Nephron progenitor cell (in vitro differentiated cells): ENCODE measurements at places on chromosomes 7 and 10.

DNA sequence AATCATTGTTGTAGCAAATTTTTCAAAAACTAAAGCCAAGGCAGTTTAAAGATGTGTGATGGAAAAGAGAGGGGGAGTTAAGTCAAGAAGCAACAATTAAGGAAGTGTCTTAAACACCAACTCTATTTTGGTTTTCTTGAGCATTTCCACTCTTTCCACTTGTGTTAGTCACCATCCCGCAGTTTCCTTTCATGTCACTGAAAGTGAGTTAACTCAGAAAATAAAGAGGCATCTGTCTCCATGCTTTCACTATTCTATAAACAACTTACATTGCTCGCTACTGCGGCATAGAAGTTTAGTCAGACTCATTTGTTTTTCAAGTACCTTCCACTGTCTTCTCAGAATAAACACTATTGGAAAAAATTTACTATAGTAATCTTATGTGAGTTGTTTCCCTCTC is 284.9 kb upstream of the SEMA3D start:
- H3K27ac ChIP-seq, result no peak overlapping the region
- no peak overlapping the region for H3K4me3 ChIP-seq
- no peaks in the 10 kb centered on the region for H3K36me3 ChIP-seq
- H3K4me1 ChIP-seq, result no peaks in the 10 kb centered on the region
- no peak for DNase-seq

DNA sequence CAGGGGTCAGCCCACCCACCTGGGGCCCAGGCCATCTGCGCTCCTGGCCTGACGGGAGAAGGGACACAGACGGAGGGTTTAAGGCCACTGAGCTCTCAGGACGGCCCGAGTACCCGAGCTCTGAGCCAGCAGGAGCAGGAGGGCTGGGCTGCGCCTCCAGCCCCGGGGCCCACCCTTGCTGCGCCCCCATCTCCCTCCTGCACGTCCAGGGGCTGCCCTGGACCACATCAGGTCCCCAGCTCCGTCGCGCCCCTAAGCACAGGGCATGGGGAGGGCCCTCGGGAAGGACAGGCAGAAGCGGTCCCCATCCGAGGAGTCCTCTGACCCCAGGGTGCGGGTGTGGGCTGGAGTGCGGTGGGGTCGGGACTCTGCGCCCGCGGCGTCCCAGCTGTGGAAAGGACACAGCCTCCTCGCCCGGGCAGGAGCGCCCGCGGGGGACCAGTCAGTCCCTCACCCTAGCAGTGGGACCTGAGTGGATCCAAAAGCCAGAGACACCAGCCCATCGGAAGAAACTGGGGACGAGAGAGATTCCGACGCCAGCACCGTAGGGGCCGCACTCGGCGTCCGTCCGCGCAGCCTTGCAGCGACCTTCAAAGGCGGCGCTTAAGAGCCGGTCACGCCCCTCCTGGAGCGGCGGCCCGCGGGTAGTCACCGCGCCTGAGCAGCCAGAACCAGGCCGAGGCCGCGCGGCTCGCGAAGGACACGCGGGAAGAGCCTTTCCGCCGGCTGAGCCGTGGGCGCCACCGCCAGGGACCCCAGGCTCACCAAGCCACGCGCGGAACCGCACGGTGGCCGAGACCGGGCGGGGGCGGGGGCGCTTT is 15.9 kb downstream of the CAMK2B start:
- H3K4me3 ChIP-seq, result no peak overlapping the region
- H3K27me3 ChIP-seq, result peaks cover 38% of the 10 kb centered on the region
- no peak overlapping the region for H3K27ac ChIP-seq
- DNase-seq, result peak; percentile 79
- no peaks in the 10 kb centered on the region for H3K4me1 ChIP-seq

DNA sequence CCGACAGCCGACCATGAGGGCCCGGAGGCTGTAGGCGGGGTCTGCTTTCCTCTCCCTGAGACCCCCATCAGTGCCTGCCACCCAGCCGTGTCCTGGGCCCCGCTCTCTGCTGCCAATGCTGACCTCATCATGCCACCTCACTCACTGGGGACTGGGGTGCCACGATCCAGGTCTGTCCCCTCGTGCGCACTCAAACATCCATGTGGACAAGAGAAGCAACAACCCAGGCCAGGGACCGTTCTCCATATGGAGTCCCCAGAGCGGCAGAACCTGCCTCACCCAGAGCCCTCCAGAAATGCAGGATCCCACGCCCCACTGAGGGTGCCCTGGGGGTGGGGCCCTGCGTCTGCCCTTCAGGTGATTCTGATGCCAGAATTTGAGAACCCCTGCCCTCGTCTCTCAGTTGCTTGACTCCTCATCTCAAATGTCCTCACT is 210.0 kb upstream of the PPP2R2D start:
- H3K4me3 ChIP-seq, result no peak overlapping the region
- H3K27me3 ChIP-seq, result peaks cover 15% of the 10 kb centered on the region
- no peak for DNase-seq
- H3K27ac ChIP-seq, result no peak overlapping the region
- H3K36me3 ChIP-seq, result no peaks in the 10 kb centered on the region

- peaks cover 8% of the 10 kb centered on the region for H3K36me3 ChIP-seq
- peak overlapping the region; percentile 94 for H3K4me3 ChIP-seq
- H3K4me1 ChIP-seq, result peaks cover 41% of the 10 kb centered on the region
- H3K27me3 ChIP-seq, result peaks cover 89% of the 10 kb centered on the region
- DNase-seq, result peak; percentile 45
Observed at GRCh38 chr10:7409045-7409731, 1.6 kb downstream of the SFMBT2 start.

DNA sequence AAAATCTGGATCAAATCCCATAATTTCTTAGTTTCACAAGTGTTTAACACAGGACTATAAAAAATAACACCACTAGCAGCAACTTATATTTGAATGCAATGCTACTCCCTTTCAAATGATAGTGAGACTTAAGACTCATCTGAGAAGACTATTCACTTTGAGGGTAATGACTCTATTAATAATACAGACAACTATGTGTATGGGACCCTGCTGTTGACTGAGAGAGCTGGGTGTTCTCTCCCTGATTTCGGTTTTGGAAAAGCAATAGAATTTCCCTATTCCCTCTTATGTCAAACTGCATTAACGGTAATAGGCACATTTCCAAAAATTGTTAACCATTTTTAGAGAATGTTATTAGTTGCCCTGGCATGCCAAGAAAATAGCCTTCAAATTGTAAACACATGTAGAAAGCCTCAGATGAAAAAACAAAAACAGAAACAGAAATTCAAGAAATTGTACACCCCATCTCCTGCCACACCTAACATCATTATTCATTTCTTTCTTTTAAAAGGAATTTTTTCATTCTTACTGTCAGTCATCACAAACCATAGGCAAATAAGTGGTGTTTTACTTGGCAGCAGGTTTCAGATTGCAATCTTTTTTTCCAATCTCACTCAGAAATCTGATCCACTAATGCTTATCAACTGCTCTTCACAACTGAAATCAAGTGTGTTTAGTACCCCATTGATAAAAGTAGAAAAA is 153.7 kb downstream of the TFPI2 start:
- H3K27me3 ChIP-seq, result peaks cover 3% of the 10 kb centered on the region
- no peaks in the 10 kb centered on the region for H3K36me3 ChIP-seq
- H3K4me3 ChIP-seq, result no peak overlapping the region
- H3K27ac ChIP-seq, result no peak overlapping the region
- no peaks in the 10 kb centered on the region for H3K4me1 ChIP-seq

GRCh38 chr7:22470981-22471380 is 29.0 kb downstream of the STEAP1B start:
- H3K4me1 ChIP-seq, result no peaks in the 10 kb centered on the region
- H3K27ac ChIP-seq, result no peak overlapping the region

DNA sequence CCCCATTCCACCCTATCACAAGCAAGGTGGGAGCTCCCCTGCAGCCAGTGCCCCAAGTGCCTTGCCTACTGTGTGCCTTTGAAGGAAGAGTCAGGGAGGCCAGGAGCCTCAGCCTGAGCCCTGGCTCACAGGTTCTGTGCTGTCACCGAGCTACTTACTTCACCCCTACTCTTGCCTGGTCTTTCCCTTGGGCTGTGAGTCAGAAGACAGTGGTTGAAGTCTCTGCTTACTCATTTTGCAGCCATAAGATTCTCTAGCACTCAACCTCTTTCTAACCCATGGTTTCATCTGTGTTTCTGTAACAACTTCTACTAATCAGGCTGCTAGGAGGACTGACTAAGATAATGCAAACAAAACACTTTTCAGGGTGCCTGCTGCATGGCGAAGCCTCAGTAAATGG is 114.5 kb downstream of the PLCE1 start:
- H3K4me3 ChIP-seq, result no peak overlapping the region
- no peaks in the 10 kb centered on the region for H3K36me3 ChIP-seq
- peaks cover 8% of the 10 kb centered on the region for H3K4me1 ChIP-seq
- no peak overlapping the region for H3K27ac ChIP-seq
- no peak for DNase-seq

- H3K4me3 ChIP-seq, result no peak overlapping the region
- H3K27me3 ChIP-seq, result peaks cover 19% of the 10 kb centered on the region
- H3K27ac ChIP-seq, result no peak overlapping the region
- no peak for DNase-seq
- peaks cover 43% of the 10 kb centered on the region for H3K4me1 ChIP-seq
Observed at GRCh38 chr7:39816462-39817060, 133.5 kb upstream of the CDK13 start.

GRCh38 chr7:1654111-1654510 is 16.0 kb upstream of the ELFN1 start:
- no peaks in the 10 kb centered on the region for H3K36me3 ChIP-seq
- H3K4me1 ChIP-seq, result peaks cover 11% of the 10 kb centered on the region
- DNase-seq, result no peak
- H3K27ac ChIP-seq, result no peak overlapping the region
- no peak overlapping the region for H3K4me3 ChIP-seq
- H3K27me3 ChIP-seq, result peaks cover 28% of the 10 kb centered on the region

DNA sequence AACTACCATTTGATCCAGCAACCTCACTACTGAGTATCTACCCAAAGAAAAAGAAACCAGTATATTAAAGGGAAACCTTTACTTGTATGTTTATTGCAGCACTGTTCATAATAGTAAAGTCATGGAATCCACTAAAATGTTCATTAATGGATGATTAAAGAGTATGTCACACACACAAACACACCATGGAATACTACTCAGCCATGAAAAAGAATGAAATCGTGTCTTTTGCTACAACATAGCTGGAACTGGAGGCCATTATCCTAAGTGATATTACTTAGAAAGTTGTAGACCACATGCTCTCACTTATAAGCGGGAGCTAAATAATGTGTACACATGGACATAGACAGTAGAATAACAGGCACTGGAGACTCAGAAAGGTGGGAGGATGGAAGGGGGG is 203.0 kb upstream of the SLC26A5 start:
- H3K27me3 ChIP-seq, result peaks cover 2% of the 10 kb centered on the region
- no peak for DNase-seq
- H3K4me1 ChIP-seq, result peaks cover 25% of the 10 kb centered on the region
- no peak overlapping the region for H3K4me3 ChIP-seq

DNA sequence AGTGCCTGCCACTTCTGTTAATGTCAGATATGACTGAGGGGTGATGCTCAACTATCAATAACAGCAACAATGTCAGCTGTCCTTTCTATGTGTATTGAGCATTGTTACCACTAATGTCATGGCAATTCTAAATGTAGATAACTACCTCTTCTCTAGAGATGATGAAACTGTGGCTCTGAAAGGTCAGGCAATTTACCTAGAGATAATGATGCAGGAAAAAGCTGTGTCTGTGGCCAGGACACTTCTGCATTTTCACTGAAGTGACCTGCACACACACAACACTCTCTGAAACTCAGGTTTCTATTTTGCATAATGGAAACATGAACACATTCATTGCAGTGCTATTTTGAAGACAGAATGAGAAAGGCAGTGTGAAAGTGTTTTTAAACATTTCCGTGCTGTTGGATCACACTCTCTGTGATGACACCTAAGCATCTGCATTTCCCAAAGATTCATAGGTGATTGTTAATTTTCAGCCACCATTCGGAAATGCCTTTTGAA is 148.2 kb downstream of the KCND2 start:
- no peaks in the 10 kb centered on the region for H3K36me3 ChIP-seq
- no peak overlapping the region for H3K27ac ChIP-seq
- no peak for DNase-seq
- peaks cover 6% of the 10 kb centered on the region for H3K27me3 ChIP-seq
- H3K4me1 ChIP-seq, result no peaks in the 10 kb centered on the region

DNA sequence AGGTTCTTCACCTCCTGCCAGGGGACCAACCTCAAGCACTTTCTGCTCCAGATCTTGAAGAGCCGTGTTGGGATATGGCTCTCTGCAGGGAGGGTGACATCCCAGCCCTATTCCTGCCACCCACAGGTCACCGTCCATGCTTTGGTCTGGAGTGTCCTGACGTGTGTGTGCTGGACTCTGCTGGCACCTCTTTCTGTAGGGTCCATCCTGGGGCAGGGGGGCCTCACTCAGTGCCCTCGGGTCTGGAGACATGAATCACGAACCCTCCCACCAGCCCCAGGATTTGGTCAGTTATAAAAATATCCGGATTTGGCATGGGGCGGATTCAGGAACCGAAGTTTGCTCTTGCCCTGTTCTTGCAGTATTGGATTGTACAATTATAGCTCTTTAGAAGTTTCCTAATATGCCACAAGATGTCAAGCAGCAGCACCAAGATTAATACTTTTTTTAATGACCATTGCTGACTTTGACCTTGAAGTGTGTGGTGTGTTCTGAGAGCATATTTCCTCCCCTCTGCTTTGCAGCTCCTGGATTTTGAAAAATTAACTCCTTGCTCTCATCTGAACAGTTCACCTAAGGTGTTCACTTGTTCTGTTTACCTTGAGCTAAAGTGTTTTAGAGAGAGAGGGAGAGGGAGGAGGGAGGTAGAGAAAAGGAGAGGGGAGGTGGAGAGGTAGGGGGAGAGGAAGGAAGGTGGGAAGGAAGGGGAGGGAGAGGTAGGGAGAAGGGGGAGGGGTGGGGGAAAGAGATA is 95.4 kb upstream of the SHH start:
- no peak overlapping the region for H3K4me3 ChIP-seq
- DNase-seq, result no peak
- H3K27me3 ChIP-seq, result peaks cover 26% of the 10 kb centered on the region
- no peak overlapping the region for H3K27ac ChIP-seq
- no peaks in the 10 kb centered on the region for H3K36me3 ChIP-seq
- no peaks in the 10 kb centered on the region for H3K4me1 ChIP-seq

GRCh38 chr7:116809636-116810266 is 52.6 kb upstream of the CAPZA2 start:
- H3K27ac ChIP-seq, result no peak overlapping the region
- H3K4me3 ChIP-seq, result no peak overlapping the region
- H3K36me3 ChIP-seq, result no peaks in the 10 kb centered on the region
- H3K27me3 ChIP-seq, result peaks cover 3% of the 10 kb centered on the region
- H3K4me1 ChIP-seq, result peaks cover 58% of the 10 kb centered on the region
